ENCODE measurements at places on chromosomes 4 and X. TPM values are rescaled to one million over a fixed set of nuclear protein-coding genes. Genes with fewer than 3 reads are reported as not detected.

DNA sequence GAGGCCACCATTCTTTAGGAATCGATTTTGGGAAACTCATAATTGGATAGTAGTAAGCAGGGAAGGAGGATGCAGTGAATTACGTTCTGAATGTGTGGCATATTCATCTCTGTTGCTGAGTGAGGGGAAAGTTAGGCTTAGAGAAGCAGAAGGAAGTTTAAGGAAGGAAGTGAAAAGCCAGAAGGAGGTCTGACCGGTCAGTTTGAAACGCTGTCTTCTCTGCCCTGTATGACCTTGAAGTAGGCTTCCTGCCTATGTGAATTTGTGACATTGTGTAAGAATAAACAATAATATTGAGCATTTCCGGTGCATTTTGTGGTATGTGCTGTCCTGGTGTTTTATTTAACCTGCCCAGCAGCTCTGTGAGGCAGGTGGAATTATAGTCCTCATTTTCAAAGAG is 67.3 kb downstream of the PDLIM5 start:
- DNase-seq = no peak

GRCh38 chrX:133741303-133741702 is 244.1 kb downstream of the GPC3 start:
- no peak for DNase-seq

DNA sequence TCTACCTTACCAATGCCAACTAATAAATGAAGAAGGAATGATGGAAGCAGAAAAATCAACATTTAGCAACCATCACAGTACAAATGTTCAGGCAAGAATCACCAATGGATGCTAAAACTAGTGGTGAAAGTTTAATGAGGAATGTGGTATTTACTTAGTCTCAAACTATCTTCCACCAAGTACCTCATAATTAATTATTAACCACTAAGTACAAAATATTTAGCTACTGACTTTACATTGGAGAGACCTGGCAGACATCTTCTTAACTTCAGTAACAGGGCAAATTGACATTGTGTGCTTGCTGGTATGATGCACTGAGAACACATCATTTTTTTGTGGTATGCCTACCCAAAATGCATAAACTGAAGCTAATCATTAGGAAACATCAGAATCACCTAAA is 82.4 kb downstream of the DLG3 start:
- no peak for DNase-seq

- DNase-seq = no peak
Measured at GRCh38 chr4:9903317-9903716, 118.0 kb downstream of the SLC2A9 start.

- no peak for DNase-seq
Measured at GRCh38 chr4:140374130-140374477, 658 bp downstream of the SCOC start.

DNA sequence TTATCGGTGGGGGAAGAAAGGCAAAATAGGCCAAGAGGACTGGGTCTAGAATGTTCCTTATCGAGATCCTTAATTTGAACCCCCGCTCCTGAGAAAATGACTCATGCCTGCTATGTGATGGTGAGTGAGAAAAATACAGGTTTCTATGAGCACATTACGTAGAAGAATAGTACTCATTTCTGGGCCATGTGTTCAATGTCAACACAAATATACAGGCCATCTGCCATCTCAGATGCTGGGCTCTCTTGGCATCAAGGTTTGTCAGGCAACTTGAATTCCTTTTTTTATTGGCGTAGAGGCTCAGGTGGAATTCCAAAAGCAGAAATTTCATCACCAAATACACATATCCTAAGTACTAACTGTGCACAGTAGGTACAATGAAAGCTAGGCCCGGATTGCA is 81.4 kb upstream of the TRIM2 start:
- no peak for DNase-seq

DNA sequence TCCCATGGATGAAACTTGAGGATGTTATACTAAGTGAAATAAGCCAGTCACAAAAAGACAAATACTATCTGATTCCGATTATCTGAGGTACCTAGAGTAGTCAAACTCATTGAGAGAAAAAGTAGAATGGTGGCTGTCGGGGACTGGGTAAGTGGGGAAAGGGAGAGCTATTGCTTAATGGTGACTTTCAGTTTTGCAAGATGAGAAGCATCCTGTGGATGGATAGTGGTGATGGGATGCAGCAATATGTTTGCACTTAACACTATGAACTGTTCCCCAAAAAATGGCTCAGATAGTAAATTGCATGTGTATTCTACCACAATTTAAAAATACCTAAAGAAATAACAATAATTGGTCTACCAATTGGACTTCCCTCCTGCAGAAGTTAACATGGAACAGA is 181.5 kb downstream of the SHROOM3 start:
- no peak for DNase-seq

DNA sequence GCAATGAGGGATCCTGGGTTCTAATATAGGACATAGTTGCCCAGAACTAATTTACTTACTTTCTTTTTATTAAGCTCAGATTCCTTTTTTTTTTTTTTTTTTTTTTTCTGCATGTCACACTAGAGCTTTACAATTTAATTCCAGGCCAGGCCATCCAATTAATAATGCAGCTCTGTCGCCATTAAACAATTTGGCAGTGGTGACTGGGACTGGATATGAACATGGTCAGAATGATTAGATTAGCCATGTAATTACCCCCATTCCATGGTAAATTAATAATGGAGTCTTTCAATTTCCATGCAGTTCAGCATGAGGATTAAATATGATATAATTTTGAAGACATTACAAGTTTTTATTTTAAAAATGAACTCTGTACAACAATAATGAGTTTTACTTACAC is 226.9 kb upstream of the ANXA3 start:
- no peak for DNase-seq

GRCh38 chr4:36773467-36773866 is 471.1 kb upstream of the NWD2 start:
- no peak for DNase-seq

DNA sequence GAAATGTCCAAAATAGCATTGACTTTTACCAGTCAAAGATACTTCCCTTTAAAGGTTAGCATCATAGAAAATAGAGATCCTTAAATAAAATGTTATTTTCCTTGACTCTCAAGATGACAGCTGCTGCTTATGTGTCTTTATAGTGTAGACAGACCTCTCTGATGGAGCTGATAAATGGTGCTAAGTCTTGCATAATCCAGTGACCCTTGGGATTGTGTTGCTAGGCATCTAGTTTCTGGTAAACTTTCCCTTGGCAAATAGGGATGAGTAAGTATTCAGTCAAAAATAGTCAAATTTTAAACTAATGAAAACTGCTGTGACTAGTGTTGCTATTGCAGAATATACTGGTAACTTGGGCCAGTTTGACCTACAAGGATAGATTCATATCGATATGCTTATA is 53.6 kb downstream of the MBNL3 start:
- no peak for DNase-seq

- no peak for DNase-seq
Measured at GRCh38 chrX:63050225-63050624, 300.9 kb downstream of the SPIN4 start.

DNA sequence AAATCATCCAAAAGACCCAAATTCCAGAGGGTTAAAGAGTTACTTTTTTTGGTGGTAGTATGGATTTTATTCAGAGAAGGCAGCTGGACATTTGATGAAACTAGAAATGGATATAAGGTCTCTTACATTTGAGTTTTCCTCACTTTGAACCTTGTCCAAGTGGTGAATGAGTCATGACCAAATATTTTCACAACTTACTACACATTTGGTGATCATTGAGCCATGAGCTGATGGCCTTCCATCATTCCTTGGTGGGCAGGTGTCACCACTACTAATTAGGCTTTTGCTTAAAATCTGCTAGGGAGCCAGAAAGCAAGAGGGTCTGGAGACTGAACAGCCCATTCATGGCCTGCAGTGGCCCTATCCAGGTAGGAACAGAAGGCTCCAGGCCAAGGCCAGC is 620.2 kb upstream of the INTU start:
- DNase-seq = no peak

DNA sequence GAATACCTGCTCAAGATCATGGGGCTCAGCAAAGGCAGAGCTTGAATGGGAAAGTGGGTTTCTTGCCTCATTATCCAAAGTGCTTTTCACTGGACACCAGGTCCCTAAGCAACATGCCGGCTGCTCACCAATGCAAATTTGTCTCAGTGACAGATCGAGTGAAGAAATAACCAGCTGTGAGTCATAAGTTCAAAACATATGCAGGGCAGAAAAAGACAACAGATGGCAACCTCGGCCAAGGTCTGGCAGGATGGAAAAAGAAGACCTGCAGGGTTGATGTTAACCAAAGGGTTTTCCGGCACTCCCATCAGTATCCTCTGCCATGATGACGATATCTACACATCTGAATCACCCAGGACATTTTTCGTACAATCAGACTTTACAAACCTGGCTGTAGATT is 124.1 kb downstream of the AFAP1 start:
- no peak for DNase-seq

DNA sequence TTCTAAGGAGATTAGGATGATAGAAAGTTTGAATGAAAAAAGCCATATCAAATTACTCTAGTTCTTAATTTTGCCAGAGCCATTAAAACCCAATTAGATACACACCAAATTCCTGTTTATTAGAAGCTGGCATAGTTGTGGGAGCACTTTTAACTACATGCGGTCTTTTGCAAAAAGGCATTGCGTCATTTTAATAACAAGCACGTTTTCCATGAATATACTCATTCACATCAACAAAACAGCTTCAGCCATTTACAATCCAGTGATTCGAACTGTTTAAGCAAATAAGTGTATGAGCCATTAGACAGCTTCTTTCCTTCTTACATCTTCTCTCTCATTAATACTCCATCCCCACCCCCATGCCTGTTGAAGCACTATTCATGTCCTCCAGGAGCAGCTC is 109.5 kb upstream of the EOLA2 start:
- no peak for DNase-seq

GRCh38 chr4:15237648-15238230 is 190.1 kb upstream of the C1QTNF7 start:
- DNase-seq = no peak

- no peak for DNase-seq
Measured at GRCh38 chrX:152950786-152951185, 43.1 kb downstream of the PNMA5 start.

- no peak for DNase-seq
Measured at GRCh38 chrX:153549807-153550206, 32.4 kb downstream of the ATP2B3 start.

GRCh38 chr4:106329041-106329618 is 12.8 kb downstream of the AIMP1 start:
- DNase-seq = peak; percentile 24

DNA sequence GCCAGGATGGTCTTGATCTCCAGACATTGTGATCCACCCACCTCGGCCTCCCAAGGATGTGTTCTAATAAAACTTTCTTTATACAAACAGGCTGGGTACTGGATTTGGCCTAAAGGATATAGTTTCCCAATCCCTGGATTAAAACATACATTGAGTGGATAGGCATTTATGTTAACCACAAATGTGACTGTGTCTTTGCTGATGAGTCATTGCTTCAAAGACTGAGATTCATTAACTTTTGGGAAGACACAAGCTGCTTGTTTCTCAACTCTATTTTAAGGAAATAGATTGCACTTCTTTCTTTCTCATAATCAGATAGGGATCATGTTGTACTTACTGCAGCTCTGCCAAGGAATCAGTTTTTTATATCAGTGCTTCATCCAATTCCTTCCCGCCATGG is 131.3 kb upstream of the AGA start:
- DNase-seq = no peak

DNA sequence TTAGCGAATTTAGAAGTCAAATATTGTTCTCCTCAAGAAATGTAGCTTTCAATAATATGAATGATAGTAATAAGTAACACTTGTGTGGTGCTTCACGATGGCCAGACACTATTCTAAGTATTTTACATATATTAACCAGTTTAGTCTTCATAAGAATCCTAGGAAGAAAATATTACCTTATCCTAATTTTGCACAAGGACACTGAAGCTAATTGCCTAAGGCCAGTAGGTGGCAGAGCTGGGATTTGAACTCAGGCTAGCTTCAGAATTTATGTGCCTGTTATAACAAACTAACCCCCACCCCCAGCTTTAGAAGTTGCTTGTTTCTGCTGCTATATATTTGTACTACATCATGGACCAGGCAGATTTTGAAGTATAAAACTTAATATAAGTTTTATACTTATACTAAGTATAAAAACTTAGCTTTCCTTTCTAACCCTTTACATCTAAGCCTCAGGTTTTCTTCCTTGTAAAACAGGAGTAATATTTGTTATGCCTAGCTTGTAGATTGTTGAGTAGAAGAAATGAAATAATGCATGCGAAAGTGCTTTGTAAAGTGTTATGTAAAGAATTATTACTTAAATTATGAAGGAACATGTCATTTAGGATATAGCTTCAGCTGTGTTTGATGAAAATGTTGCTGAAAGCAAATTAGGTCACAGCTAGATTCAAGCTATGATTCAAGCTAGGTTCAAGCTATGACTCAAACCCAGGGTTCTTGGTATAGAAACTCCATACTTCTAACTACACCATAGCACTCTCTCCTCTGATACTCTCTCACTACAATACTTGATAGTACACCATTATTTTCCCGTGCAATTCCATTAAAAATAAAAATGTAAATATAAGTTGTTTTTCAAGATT is 4.2 kb upstream of the CDS1 start:
- peak; percentile 50 for DNase-seq

DNA sequence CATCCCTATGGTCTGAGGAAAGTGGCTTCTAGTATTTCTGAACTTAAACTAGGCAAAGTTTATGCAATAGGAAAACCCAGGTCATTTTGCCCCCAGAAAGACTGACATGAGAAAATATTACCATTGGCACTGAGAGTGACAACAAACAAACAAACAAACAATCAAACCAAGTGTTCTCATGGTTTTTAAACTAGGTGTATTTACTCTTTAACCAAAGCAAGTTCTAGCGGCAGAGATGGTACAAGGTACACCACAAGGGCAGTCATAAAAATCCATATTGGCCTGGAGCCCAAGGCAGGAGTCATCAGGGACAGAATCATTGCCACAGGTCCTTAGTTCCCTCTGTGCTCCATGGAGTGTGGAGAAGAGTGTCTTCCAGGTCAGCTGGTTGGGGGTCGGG is 26.0 kb upstream of the ENPEP start:
- no peak for DNase-seq

DNA sequence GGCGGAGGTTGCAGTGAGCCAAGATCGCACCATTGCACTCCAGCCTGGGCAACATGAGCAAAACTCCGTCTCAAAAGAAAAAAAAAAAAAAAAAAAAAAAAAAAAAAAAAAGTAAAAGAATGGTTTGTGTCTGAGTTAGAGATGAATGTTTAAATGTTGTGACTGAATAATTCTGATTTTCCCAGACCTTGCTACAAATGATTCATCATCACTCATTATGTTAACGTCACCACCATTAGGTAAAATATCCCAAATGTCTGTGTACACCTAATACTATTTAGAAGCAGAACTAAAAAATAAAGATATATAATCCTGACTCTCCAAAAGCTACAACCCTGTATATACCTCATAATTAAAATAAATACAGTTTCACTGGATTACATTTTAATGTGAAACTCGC is 70.8 kb downstream of the HHIP start:
- no peak for DNase-seq

GRCh38 chr4:53586121-53586816 is 5.0 kb downstream of the LNX1 start:
- DNase-seq = no peak

- DNase-seq = no peak
Measured at GRCh38 chrX:13008851-13009250, 33.9 kb downstream of the TMSB4X start.

CDKL5 gene
- 14.8 TPM for polyA plus RNA-seq

CLDN34 gene
- polyA plus RNA-seq = 0.18 TPM

SH2D1A gene
- 0.22 TPM for polyA plus RNA-seq

MMRN1 gene
- polyA plus RNA-seq = 2.1 TPM

PDE5A gene
- 56.0 TPM for polyA plus RNA-seq

DCHS2 gene
- polyA plus RNA-seq = 8.4 TPM

All from left kidney (tissue), 8 donors.